ENCODE measurements at places on chromosomes 12 and 14.

DNA sequence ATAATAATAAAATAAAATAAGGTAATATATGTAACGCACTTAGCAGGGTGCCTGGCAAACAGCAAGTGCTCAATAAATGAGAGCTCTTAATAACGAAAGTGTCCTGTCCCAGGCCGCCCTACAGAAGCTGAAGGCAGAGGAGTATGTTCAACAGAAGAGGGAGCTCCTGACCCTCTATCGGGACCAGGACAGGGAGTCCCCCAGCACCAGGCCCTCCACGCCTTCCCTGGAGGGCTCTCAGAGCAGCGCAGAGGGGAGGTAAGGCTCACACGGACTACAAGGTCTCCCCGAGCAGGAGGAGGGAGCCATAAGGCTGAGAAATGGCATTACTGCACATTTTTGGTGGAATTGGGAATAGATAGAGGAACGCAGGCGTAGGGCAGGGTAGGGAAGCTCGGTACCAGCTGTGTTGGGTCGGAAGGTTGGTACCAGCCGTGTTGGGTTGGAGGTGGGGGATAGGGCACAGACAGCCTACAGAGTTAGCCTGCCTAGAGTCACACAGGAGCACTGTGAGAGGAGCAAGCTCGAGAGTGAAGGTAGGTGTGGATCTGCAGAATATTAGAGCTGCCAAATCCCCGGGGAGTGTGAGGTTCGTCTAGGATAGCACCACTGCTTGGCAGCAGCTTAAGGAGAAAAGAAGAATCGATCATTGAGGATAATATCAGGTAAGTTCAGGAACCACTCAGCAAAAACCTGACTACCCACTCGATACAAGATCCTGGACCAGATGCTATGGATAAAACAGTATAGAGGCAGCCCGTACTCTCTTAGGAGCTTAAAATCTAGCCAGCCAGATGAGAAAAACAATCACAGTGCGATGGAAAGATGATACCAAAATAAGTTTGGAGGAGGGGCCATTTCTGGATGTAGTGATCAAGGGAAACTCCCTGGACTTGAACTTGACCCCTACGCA, 15.3 kb downstream of the TNFRSF1A start:
- DNase-seq = no peak

DNA sequence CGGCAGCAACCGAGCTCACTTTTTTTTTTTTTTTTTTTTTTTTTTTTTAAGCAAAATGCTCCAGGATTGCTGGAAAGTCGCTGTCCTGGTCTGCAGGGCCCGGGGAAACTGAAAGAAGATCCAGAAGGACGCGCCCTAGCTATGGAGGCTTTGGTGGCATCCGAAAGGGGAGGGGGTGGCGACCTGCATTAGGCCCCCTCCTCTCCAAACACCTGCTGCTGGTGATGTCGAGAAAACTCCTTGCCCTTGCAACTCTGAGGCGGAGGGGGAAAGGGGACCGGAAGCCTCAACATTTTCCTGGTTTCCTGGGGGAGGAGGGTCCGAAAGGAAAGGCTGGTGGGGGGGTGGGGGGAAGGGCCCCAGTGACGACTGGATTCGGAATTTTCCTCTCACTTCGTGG, 421.1 kb downstream of the VRK1 start:
- DNase-seq = no peak

GRCh38 chr12:119448611-119449131, 114.1 kb downstream of the CCDC60 start:
- no peak for DNase-seq

DNA sequence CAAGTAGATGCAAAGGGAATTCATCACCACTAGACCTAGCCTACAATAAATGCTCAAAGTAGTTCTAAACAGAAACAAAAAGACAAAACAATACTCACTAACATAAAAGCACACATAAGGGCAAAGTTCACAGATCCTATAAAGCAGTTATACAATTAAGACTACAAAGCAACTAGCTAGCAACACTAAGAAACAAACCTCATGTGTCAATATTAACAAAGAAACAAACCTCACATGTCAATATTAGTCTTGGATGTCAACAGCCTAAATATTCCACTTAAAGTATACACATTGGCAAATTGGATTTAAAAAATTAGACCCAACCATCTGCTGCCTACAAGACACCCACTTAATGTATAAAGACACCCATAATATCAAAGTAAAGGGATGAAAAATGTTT, 152.7 kb downstream of the KCNK10 start:
- DNase-seq = no peak

- DNase-seq = no peak
Measured at GRCh38 chr12:87092421-87092820, 836.2 kb upstream of the MGAT4C start.

DNA sequence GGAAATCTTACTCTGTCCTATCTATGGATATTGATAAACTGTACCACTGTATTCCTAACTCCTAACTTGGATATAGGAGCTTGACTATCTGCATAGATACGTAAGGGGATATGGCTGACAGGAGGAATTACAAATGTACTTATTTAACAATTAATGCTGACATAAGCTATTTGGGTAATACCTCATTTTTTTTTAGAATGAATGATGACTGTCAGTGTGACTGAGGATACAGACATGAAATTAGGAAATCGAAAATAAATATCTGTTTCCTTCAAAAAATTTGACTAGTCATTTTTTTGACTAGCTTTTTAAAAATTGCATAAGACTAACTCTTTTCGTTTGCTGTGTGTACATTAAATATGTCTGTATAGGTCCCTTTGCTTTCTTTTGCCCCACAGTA, 74.9 kb downstream of the PDE3A start:
- DNase-seq = no peak

- no peak for DNase-seq
Measured at GRCh38 chr14:20550926-20551325, 9.9 kb downstream of the RNASE9 start.

- no peak for DNase-seq
Measured at GRCh38 chr14:85878874-85879273, 348.9 kb downstream of the FLRT2 start.

Data from CD4-positive, alpha-beta T cell treated with Interleukin-6 at 100 ng/mL for 8 hours (primary cell).